ENCODE measurements at places on chromosomes 16 and 17.

DNA sequence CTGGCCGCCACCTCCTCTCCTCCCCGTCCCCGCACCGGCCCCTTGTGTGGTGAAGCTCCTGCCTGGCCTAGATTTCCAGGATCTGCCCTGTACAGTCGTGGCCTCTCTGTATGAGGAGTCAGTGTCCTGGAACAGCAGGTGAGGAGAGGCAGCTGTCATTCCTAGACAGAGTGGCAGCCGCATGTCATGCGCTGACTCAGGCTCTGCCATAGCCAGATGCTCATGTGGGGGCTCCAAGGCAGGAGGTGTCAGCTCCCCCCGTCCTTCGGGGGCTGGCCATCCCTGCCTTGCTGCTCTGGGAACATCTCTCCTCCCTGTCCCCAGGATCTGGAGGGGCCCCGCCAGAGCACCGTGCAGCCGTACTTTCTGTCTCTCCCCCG lies 60.4 kb downstream of the BAIAP2 start:
- DNase-seq = peak; percentile 3

GRCh38 chr16:6247775-6248174 lies 1084.9 kb upstream of the RBFOX1 start:
- DNase-seq = no peak

DNA sequence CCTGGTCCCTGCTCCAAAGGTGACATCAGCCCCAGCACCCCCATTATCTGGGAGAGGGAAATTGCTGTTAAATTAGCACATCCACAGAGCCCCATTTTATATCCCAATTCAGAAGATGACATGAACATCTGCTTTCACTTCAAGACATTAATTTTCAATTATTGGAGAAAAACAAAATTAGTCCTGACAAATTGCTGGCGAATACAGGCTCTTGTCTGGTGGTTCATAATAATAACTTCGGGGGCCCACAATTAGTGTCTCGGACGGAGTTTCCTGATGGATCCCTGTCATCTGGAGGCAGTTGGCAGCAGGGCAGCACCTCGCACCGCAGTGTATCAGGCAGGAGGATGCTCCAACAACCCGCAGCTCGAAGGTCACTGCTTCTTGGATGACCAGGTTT lies 7.4 kb downstream of the ZNF423 start:
- DNase-seq = no peak

DNA sequence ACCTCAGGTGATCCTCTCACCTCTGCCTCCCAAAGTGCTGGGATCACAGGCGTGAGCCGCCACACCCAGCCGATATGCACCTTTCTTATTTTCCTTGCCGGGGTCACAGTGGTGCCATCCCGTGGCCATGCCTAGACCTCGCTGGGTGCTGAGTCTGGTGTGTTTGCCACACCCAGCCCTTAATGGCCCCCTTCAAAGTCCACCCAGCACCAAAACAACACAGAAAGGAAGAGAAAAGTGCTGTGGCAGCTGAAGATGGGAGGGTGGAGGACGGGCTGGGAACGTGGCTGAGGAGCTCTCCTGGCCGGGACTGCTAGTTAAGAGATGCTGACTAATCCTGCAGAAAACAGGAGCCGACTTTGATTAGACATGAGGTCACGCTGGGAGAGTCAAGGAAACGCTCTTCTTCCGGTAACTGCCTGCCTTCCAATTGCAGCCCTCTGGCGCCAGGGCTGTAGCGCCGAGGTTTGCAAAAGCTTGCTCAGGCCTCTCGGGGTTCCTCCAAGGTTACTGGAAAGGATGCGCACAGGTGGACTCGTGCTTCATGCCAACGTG lies 10.9 kb downstream of the SLC43A2 start:
- no peak for DNase-seq

DNA sequence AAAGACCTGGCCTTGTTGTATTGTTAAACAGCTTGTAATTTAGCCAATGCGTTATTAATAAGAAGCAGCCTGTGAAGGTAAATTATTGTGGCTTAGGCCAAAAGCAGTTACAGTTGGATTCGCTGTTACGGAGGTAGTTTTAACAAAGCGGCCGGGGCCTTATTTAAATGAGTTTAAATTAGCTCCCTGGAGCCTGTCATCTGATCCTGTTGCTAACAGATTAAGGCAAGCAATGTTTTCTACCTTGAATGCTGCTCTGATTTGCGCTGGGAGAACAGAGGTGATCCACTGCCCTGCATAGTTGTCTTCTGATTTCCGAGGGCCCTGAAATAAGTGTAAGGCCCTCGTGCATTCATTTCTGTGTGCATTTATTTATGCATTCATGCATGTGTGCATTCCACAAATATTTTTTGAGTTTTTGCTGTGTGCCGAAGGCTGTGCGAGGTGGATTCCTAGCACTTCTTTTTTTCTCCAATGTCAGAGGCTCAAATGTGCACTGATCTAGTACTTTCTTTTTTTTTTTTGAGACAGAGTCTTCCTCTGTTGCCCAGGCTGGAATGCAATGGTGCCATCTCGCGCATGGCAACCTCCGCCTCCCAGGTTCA lies 10.9 kb downstream of the SEC14L5 start:
- DNase-seq = no peak

DNA sequence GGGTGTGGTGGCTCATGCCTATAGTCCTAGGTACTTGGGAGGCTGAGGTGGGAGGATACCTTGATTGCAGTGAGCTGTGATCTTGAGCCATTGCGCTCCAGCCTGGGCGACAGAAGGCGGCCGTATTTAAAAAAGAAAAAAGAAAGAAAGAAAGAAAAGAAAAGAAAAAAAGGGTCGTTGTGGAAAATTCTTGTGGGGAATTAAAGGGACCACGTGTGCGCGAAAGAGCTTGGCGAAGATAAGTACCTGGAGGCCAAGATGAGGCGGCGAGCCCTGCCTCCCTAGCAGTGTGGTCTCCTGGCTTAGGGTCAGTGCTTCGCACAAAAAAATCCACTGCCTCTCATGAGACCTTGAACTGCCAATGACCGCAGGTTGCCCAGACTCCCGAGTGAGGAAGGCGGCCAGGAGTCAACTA lies 728 bp upstream of the NMT1 start:
- DNase-seq = no peak

DNA sequence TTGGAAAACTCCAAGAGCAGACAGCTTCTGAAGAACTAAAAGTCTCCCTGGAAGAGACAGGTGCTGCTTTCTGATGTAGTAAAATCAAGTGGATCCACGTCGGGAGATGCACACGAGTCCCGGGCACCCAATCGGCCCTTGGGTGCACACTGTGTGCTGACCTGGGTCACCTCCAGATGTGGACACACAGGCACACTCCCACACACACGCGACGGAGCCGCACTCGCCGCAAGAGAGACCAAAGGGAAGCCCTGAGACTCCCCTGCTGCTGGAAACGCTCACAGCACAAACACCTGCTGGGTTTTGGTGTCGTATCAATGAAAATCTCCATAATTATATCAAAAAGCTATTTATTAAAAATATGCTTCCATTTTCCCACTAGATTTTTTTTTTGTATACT lies 94.2 kb downstream of the ANKRD11 start:
- no peak for DNase-seq

DNA sequence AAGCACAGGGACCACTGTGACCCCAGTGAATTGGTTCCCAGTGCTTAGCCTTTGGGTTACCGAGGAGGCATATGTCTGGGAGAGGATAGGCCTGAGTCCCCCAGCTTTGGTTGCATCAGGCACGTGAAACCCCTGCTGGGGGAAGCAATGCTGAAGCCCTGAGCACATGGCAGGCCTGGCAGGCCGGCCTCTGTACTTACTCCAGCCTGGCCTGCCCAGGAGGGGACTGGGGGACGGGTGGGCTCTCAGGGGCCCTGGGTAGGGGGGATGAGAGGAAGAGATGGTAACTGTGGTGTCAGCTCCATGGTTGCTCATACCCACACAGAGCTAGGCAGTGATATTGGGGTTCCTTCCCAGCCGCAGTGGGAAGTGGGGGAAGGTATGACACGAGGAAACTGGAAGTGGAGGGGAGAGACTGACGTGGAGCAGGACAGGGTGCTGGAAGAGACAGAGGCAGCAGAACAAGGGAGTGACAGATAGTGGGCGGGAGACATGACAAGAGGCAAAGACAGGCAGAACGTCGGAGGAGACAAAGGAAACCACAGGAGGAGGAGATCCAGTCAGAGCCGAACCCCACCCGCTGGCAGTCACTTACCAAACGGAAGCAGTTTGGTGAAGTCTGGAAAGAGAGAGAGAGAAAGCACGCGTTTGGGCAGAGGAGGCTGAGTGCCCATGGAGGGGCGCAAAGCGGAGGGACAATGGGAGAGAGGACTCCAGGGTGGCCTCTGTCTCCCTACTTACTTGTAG lies 9.1 kb downstream of the TMEM208 start:
- DNase-seq = peak; percentile 72

DNA sequence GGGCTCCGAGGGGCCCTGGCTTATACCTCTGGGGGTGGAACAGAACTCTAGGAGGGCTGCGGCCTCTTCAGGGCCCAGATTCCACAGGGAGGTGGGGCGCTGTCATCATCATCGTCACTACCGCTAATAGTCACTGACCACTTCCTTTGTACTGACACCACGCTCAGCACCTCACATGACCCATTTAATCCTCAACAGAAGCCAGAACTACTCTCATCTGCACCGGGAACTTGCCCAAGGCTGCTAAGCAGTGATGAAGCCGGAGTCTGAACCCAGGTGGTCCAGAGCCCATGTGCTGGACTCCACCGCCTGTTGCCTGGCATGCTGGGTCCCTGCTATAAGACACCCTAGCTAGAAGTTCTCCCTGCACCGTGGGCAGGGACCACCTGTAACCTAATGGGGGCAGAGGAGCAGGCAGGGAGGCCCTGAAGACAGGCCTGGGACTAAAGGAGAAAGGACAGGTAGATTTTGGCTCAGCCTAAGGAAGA lies 12.0 kb downstream of the UNC13D start:
- peak; percentile 69 for DNase-seq

- DNase-seq = no peak
Measured at GRCh38 chr17:38750044-38750311, 1.8 kb upstream of the PCGF2 start.

DNA sequence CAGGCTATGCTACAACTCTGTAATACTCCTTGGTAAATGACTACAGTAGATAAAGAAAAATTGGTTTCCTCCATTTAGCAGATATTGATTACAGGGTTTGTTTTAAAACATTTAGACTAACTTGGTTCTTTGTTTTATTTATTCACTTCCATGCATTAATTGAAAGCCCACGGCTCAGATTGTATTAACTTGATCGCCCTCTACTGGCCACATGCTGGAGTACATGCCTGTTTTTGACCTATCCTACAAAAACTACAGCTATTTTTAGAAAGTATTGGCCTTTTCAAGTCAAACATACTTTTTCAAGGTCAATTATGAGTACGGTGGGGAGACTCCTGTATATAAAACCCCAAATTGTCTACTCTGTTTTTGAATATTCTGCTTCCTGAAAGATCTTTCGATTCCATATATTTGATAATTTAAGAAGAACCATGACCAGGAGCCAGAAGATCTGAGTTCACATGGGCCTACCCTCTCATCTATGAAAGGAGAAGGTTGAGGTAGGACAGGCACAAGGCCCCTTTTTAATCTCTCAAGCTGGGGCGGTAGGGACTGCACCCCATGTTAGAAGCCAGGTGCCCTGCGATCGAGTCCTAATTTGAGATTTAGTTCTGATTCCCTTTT lies 51.8 kb downstream of the CA10 start:
- no peak for DNase-seq

DNA sequence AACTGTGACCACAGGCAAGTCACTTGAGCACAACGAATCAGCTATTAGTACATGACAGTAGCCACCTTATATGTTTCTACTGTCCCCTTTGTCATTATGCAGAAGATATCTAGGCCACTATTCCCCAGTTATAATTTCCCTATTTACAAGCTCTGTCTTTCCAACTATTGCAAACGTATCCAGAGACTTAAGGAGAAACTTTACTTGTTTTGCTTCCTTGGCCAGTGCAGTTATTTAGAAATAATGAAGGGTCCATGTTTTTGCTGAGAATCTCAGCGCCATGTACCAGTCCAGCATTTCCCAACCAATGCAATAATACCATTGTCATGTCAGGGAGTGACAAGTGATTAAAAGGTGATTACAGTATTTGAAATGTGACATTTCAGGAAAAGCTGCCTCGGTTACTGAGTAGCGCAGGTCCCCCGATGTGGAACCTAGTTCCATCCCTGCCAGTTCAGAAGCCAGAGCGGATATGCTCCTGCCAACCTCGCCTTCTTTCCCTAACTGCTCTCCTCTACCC lies 743 bp downstream of the ZNF624 start:
- DNase-seq = no peak

- peak; percentile 75 for DNase-seq
Measured at GRCh38 chr17:82241183-82241925, 12.5 kb downstream of the SLC16A3 start.

- no peak for DNase-seq
Measured at GRCh38 chr16:51951668-51952298, 595.2 kb downstream of the TOX3 start.

- no peak for DNase-seq
Measured at GRCh38 chr16:8253718-8254117, 336.6 kb downstream of the TMEM114 start.

DNA sequence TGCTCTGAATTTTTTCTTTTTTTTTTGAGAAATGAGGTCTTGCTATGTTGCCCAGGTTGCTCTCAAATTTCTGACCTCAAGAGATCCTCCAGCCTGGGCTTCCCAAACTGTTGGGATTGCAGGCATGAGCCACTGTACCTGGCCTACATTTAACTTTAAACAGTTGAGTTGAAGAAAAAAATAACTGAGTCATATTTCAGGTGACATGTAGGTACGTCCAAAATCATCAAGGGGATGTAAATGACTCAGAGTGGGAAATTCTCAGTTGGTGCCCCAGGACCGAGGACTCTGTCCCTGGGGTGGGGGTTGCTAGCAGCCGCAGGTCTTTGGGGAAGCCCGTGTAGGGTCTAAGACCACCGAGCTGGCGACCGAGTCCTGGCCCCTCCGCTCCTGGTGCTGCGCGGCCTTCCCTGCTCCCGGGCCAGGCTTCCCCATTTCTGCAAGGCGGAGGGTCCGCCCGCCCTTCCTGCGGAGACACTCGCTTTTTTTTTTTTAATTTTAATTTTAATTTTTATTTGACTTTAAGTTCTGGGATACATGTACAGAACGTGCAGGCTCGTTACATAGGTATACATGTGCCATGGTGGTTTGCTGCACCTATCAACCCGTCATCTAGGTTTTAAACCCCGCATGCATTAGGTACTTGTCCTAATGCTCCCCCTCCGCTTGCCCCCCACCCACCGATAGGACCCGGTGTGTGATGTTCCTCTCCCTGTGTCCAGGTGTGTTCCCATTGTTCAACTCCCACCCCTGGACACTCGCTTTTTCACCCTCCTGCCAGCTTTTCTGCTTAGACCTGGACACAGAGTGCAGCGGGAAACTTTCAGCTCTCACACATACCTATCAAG lies 12.7 kb upstream of the N4BP1 start:
- no peak for DNase-seq

DNA sequence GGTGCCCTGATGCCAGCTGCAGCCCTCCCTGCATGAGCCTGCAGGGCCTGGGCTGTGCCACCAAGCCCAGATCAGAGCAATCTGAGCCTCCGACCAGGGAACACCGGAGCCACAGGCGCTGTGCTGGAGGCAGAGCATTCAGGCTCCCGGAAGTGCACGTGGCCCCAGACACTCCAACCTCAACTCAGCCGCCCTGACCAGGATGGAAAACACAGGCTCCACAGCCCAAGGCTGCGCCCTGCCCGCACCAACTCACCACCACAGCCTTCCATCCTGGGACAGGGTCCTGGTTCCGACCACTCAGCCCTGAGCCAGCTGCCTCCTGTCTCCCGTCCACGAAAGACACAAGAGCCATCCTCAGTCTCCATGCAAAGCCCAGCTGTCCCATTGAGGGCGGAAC lies 18.5 kb downstream of the LMF1 start:
- no peak for DNase-seq
